ENCODE measurements at places on chromosomes 1 and 21. TPM values are rescaled to one million over a fixed set of nuclear protein-coding genes. Genes with fewer than 3 reads are reported as not detected.

DNA sequence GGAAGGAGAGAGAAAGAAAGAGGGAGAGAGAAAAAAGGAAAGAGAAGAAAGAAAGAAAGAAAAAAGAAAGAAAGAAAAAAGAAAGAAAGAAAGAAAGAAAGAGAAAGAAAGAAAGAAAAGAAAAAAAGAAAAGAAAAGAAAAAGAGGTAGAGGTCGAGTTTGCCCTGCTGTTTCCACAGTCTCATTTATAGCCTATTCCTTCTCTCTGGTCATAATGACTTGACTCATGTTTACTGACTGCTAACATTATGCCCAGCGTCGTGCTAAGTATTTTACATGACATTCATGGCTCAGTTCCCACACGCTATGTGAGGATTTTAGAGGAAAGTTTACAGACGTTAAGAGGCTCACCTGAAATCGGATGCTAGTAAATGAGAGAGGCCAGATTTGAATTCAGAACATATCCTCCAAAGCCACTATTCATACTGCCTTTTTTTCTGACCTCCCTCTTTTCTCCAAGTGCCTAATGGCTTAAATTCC is 263.0 kb downstream of the TNR start:
- no peak overlapping the region for H3K27ac ChIP-seq
- no peak for DNase-seq
- no peaks in the 10 kb centered on the region for H3K36me3 ChIP-seq
- H3K27me3 ChIP-seq, result no peaks in the 10 kb centered on the region
- H3K4me3 ChIP-seq, result no peak overlapping the region
- H3K4me1 ChIP-seq, result no peaks in the 10 kb centered on the region

DNA sequence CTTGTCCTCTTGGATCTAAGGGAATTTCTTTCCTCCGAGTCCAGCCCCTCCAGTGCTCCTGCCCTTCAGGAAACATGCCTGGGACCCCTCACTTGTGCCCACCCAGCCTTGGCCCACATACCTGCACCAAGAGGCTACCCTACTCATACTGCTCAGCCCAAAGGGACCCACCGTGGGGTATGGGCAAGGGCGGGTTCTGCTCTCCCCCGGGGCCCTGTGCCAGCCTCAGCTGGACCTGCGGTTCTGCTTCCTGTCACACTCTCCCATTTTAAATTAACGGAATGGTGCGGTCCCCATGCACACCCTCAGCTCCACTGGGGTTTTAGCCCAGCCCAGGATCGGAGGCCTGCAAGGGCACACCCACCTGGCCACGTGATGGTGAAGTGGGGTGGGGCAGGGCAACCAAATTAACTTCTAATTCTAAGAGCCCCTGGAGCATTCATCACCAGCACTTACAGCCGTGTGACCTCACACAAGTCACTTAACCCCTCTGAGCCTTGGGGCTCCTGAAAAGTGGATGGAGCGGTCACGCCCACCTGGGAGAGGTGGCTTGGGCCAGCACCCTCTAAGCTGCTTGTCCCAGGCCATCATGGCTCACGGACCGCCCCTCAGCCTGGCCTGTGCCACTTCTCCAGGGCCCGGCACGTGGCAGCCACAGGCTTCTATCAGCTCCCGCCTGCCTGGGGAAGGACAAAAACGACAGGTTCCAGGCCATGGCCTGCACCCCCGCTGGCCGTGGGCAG is 28.3 kb downstream of the TP73 start:
- no peaks in the 10 kb centered on the region for H3K27me3 ChIP-seq
- peaks cover 1% of the 10 kb centered on the region for H3K4me1 ChIP-seq
- DNase-seq, result no peak
- H3K4me3 ChIP-seq, result no peak overlapping the region
- H3K36me3 ChIP-seq, result no peaks in the 10 kb centered on the region

GRCh38 chr21:26834181-26834905 is 10.9 kb downstream of the ADAMTS1 start:
- H3K27ac ChIP-seq, result no peak overlapping the region
- H3K36me3 ChIP-seq, result no peaks in the 10 kb centered on the region
- H3K4me1 ChIP-seq, result no peaks in the 10 kb centered on the region
- no peak for DNase-seq
- H3K27me3 ChIP-seq, result no peaks in the 10 kb centered on the region

DNA sequence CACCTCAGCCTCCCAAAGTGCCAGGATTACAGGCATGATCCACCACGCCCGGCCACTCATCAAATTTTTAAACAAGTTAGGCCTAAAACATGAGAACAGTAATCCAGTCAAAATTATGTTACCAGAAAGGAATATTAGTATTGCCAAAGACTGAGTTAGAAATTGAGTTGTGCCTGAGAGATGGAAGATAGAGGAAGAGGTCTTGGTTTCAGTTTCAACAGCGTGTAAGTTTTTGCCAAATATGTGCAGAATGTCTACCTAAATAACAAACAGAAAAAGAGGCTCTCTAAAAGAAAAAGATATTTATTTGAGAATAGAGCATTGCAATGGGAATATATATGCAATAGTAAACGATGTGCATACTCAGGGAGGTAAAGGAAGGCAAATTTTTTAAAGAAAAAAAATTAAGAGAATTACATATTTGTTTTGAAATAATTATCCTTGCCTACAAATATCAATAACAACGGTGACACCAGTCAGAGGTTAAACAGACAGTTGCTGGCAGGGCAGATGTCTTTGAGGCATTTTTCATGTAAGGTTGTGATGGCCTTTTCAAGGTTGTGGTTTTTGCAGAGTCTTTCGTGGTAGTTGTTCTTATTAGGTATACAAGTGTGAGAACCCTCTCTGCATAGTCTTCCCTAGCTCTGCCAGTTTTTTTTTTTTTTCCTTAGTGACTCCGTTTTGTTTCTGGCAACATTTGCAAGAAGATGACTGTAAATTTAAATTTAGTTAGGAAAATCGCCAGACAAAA is 2.2 kb upstream of the CD1B start:
- no peaks in the 10 kb centered on the region for H3K4me1 ChIP-seq
- H3K27ac ChIP-seq, result no peak overlapping the region

DNA sequence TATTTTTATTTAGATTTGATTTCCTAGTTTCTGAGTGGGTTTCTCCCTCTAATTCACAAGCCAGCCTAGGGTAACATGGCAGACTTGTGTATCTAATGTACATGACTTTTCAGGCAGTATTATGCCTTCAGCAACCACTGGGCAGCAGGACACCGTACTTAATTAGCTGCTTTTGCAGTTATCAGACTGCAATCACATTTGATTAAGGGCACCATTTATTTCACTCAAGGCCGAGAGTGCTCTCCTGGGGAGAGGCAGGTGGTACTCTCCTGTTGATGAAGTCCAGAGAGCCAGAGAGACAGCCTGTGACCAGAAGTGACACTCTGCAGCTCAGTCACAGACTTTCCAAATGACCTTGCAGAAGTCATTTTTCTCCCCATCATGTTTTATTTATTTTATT is 18.7 kb downstream of the CYYR1 start:
- no peaks in the 10 kb centered on the region for H3K36me3 ChIP-seq
- DNase-seq, result no peak
- H3K4me1 ChIP-seq, result no peaks in the 10 kb centered on the region
- no peaks in the 10 kb centered on the region for H3K27me3 ChIP-seq
- no peak overlapping the region for H3K4me3 ChIP-seq
- no peak overlapping the region for H3K27ac ChIP-seq

- H3K4me3 ChIP-seq, result no peak overlapping the region
- H3K27me3 ChIP-seq, result no peaks in the 10 kb centered on the region
- peak; percentile 42 for DNase-seq
- no peak overlapping the region for H3K27ac ChIP-seq
- H3K36me3 ChIP-seq, result no peaks in the 10 kb centered on the region
Observed at GRCh38 chr1:147890177-147890790, 12.3 kb upstream of the GJA8 start.

Gene KCNA10
- total RNA-seq, result not detected

DNA sequence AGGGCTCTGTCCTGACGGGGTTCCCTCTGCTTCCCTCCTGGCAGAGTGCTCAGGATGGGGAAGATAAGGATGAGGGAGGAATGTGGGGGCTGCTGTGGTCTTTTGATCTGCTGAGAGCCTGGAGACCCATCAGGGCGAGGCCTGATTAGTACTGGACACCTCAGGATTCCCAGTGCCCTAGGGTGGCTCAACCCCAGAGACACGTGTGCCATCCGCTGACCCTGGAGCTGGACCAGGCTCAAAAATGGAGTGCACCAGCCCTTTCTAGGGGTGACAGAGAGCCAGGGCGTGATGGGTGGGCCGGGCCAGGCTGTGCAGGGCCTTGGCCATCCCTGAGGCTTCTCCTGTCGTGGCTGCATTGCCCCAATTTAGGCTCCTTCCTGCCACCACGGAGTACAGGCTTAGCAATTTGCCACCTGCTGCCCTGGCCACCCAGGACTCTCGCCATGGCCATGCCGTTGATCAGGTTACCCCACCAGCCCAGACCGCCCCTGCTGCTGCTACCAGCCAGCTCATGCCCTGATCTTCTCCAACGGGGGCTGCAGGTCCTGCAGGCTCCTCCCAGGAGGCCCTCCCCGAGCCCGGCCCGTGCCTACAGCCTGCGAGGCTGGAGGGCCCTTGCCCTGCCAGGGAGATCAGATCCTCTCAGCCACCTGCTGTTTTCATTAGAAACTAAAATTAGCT is 9.5 kb downstream of the WNT4 start:
- no peak overlapping the region for H3K4me3 ChIP-seq
- no peaks in the 10 kb centered on the region for H3K27me3 ChIP-seq
- peak; percentile 30 for DNase-seq
- no peaks in the 10 kb centered on the region for H3K36me3 ChIP-seq
- H3K27ac ChIP-seq, result peak overlapping the region; percentile 1

Gene FALEC
- 1.7 TPM for total RNA-seq

Gene NBPF10
- 1.5 TPM for total RNA-seq

Gene ETV3L
- total RNA-seq, result not detected

Gene RGS1
- total RNA-seq, result 26.4 TPM

GRCh38 chr1:193104502-193104906 is 710 bp downstream of the GLRX2 start:
- DNase-seq, result peak; percentile 38
- H3K4me1 ChIP-seq, result peaks cover 2% of the 10 kb centered on the region
- peak overlapping the region; percentile 70 for H3K27ac ChIP-seq

DNA sequence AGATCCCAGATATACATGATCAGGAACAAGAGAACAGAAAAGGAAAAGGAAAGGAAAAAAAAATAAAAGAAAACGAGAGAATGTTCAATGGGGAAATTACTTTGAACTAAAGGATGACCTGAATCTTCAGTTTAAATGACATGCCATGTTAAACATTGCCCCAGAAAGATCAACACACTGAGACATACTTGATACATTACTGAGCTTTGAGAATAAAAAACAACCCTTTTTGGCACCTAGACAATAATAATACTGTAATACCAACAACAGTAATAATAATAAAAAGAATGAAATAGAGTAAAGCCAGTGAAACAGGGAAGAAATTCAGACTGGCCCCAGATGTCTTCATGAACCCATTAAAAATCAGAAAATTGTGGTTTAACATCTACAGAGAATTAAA is 44.8 kb downstream of the CLIC6 start:
- no peak overlapping the region for H3K4me3 ChIP-seq
- no peaks in the 10 kb centered on the region for H3K4me1 ChIP-seq
- no peaks in the 10 kb centered on the region for H3K36me3 ChIP-seq
- no peak for DNase-seq

- no peak overlapping the region for H3K4me3 ChIP-seq
- no peak for DNase-seq
- H3K27me3 ChIP-seq, result no peaks in the 10 kb centered on the region
- H3K36me3 ChIP-seq, result no peaks in the 10 kb centered on the region
- H3K27ac ChIP-seq, result no peak overlapping the region
Observed at GRCh38 chr1:19682257-19682656, 17.6 kb downstream of the HTR6 start.

DNA sequence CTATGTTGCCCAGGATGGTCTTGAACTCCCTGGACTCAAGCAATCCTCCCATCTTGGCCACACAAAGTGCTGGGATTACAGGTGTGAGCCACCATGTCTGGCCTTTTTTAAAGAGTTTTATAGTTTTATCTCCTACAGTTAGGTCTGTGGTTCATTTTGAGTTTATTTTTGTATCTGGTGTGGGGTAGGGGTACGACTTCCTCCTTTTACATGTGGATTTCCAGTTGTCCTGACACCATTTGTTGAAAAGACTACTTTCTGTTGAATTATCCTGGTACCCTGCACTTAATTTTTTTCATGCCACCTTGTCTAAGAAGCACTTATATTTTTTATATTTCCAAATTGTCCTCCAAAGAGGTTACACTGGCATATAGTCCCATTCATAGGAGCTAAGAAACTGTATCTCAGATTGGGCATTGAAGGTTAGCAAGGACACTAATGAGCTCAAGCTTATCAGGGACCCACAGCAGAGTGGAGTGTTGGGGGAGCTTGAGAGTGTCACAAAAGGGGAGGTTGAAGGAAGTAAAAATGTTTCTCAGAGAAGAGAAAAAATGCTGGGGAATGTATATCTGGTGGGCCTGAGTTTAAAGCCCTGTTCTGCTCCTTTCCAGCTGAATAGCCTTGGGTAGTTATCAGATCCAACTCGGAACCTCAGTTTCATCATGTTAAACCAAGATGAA is 23.4 kb upstream of the MEF2D start:
- no peaks in the 10 kb centered on the region for H3K36me3 ChIP-seq
- H3K4me3 ChIP-seq, result no peak overlapping the region
- no peak for DNase-seq
- peaks cover 1% of the 10 kb centered on the region for H3K4me1 ChIP-seq

Gene DDAH1
- total RNA-seq, result 3.4 TPM

- no peak overlapping the region for H3K27ac ChIP-seq
- H3K4me3 ChIP-seq, result no peak overlapping the region
- H3K4me1 ChIP-seq, result no peaks in the 10 kb centered on the region
- H3K36me3 ChIP-seq, result no peaks in the 10 kb centered on the region
- DNase-seq, result peak; percentile 40
Observed at GRCh38 chr1:236608930-236609726, 4.8 kb upstream of the HEATR1 start.

GRCh38 chr21:45127937-45128336 is 53.6 kb downstream of the ADARB1 start:
- H3K27ac ChIP-seq, result no peak overlapping the region
- peaks cover 15% of the 10 kb centered on the region for H3K4me1 ChIP-seq
- H3K27me3 ChIP-seq, result no peaks in the 10 kb centered on the region
- H3K36me3 ChIP-seq, result no peaks in the 10 kb centered on the region
- no peak for DNase-seq

GRCh38 chr1:95384567-95384966 is 150.6 kb downstream of the RWDD3 start:
- no peaks in the 10 kb centered on the region for H3K4me1 ChIP-seq
- no peak for DNase-seq
- H3K27me3 ChIP-seq, result no peaks in the 10 kb centered on the region
- H3K4me3 ChIP-seq, result no peak overlapping the region

DNA sequence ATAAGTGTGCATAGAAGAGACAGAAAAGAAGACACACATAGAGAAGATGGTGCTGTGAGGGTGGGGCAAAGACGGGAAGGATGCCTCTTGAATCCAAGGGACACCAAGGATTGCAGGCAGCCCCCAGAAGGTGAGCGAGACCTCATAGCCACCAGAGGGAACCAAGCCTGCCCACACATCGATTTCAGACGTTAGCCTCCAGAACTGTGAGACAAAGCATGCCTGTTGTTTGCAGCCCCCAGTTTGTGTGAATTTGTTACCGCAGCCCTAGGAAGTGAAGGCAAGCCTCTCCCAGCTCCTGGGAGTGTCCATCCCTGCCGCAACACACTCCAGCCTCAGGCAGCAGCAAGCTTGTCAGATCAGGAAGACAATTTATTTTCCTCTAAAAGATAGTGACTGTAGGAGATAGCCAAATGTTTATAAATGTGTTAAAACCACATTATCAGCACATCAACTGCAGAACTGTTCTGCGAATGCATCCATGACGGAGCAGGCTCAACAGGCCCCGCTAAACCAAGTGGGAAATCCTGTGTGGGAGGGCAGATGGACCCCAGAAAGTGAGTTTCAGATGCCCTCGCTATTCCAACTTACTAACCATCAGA is 543.3 kb downstream of the MATN1 start:
- H3K4me3 ChIP-seq, result no peak overlapping the region
- no peaks in the 10 kb centered on the region for H3K4me1 ChIP-seq
- no peaks in the 10 kb centered on the region for H3K36me3 ChIP-seq
- no peak overlapping the region for H3K27ac ChIP-seq

Gene CD53
- 6.3 TPM for total RNA-seq
